ENCODE measurements at places on chromosomes 16 and 17. TPM values are rescaled to one million over a fixed set of nuclear protein-coding genes. Genes with fewer than 3 reads are reported as not detected.

Gene DHRS7C
- total RNA-seq: not detected

Gene LITAFD
- total RNA-seq: not detected

Gene NEUROD2
- total RNA-seq: not detected

Gene CCL8
- total RNA-seq: not detected

Gene TMIGD1
- not detected for total RNA-seq

Gene TEKT1
- total RNA-seq: not detected

- DNase-seq: no peak
Measured at GRCh38 chr17:58410714-58411407, 6.5 kb downstream of the RNF43 start.

- no peak for DNase-seq
Measured at GRCh38 chr17:83195330-83196023, 116.1 kb downstream of the METRNL start.

DNA sequence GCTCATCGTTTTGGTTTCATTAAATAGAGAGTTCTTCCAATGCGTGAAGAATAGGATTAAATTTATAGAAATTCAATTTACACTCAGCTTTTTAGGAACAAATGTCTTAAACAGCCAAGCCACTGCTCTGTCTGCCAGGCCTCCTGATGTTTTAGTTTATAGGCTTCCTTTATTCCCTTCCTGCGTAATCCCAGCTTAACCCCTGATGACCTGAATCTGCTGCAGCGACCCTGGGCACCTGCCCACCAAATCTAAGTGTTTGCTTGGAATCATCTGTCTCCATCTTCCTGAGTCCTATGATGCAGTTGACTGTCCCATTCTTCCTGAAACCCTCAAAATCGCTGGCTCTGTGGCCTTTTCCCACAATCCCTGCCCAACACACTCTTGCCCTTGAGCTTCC is 179.9 kb downstream of the GSG1L start:
- no peak for DNase-seq

- DNase-seq: no peak
Measured at GRCh38 chr17:28875848-28876550, 21.2 kb downstream of the ERAL1 start.

DNA sequence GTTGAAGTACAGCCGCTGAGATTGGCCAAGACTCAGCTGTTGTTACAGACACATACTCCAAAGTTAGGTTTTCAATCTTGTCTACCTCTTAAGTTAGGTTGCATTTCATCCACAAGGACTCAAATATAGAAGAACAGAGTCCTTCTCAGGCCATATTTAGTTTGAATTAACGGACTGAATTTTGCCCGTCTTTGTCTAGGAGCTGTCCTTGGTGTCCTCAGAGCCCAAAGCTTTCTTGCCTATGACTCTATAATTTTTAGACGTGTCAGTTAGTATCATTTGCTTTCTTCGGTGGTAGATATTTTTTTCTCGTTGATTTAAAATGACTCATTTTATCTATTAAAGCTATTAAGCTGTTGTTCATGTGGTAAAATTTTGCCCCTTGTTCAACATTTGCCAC is 403.2 kb downstream of the HS3ST3B1 start:
- DNase-seq: no peak

DNA sequence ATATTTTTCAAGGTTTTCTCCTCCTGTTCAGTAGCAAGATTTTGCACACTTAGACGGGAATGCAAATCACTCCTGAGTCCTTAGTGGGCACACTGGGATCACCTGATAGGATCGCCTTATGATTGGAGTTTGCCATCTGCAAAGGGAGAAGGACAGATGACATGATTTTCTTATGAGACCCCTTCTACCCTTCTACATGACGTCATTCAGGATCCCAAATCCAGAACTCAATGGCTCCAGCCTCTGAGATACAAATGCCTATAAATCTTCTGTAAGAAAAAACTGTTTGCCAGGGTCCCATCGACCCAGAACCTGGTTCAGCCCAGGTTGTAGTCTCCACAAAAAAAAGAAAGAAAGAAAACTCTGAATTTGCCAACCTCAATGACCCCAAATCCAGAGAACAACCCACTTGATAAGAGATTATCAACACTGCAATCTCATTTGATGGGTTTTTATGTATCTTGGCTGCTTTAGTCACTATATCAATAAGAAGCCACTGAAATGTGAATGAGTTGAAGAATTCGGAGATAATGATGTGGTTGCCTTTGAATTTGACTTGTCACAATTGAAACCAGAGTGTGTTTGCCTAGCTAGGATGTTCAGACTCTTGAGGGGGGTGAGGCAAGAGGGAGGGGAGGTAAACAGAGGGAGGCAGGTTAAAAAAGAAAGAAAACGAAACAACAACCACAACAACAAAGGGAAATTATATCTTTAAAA is 6.7 kb downstream of the ZNF423 start:
- DNase-seq: no peak

DNA sequence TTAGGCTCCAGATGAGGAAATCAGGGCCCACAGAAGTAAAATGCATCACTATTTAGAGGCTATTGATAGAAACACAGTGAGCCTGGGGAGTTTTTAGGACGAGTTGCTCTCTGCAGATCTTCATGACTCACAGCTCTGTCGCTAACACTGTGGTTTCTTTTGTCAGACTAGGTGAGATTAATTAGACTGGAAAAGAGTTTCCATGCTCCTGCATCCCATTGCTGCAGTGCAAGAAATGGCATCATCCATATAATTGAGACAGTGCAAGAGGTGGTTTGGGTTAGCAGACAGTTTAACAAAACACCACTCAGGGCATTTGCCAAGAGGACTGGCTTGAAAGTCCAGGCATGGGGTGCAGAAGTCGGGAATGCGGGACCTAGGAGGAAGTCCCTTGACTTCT is 198.8 kb upstream of the CACNG5 start:
- DNase-seq: peak; percentile 87

GRCh38 chr16:31874366-31875111 is 932 bp downstream of the ZNF267 start:
- DNase-seq: peak; percentile 55

DNA sequence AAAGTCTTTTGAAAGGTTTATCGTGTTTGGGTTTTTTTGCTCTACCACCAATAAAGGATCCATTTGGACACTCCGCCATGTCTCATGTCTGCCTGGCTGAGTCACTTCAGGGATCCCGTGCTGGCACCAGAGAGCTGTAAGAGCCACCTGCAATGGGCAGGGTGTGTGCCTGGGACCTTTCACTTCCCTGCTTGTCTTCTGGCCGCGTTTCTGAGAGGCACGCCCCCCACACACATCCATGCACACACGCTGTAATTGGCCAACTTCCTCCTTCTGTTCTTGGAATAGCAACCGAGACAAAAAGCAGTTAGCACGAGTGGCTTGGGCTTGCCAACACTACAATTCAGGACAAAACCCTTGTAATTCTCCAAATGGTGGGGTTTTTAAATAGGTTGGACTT is 9.8 kb upstream of the SOST start:
- no peak for DNase-seq

DNA sequence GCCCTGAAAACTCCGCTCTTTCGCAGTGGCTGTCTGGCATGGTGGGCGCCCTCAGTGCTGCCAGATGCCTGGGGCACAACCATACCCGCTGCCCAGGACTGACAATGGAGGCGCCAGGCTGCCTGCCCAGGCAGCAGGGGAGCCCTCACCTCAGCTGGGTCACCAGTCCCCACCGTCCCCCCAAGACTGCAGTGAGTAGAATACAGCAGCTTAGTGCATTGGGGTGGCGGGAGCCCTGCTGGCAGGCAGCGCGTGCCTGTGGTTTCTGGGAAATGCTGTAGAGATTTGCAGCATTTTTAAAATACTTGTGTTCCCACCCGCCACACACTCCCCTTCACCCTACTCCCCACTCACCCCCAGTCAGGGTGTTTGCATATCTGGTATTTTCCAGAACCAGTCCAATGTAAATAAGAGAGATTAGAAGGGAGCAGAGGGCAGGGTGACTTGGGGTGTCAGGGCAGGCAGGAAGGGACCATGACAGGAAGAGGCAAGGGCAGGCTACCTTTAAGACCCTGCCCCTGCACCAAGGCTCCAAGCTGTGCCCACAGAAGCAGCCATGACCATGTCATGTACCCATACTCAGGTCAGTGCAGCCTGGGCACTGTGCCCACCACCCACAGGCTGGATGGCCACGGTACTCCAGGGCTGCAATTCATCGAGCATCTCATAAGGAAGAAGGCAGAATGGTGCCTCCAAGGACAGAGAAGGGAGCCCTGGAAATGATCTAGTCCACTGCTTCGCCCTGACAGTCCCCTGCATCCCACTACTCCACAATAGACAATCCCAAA is 21.5 kb downstream of the MYO18A start:
- DNase-seq: peak; percentile 74

GRCh38 chr16:54397838-54398237 is 111.3 kb upstream of the IRX3 start:
- DNase-seq: no peak

DNA sequence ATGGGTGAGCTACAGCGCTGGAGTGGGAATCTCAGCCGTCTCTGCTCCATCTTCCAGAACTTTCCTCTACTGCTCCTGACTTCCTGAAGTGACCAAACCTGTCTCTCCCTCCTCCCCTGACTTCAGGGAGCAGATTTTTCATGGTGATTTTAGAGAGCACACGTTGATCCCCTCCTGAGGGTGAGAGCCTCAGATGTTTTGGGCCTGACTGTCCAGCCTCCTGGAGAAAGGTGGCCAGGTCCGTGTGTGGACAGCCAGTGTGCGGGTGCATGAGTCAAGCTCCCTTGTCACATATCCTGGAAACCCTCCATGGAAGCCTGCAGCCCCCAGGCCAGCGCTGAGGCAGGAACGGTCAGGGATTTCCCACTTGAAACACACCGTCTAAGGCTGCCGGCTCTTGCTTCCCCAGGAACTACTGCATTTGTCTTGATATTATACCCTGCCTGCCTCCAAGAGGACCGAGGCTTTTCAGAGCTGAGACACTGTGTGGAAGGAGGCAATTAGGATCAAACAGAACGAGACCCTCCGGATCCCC is 143.1 kb downstream of the CMIP start:
- DNase-seq: no peak

- no peak for DNase-seq
Measured at GRCh38 chr17:44310609-44311376, 2.4 kb downstream of the RUNDC3A start.

DNA sequence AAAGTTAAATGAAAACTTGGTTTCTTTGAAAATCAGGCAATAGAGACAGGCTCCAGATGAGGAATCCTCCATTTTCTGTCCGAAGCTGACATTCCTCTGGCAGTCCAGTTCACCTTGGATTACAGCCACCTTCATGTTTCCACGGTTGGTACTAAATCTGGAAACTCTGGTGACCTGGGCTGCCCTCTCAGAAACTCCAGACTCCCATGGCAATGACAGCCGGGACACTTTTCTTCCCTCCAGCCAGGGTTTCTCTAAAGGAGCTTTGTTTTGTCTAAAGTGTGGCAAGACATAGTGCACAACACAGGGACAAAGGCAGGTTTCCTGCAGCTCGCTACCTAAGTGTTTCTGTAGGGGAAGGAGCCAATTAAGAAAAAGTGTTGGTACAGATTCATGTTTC is 36.0 kb downstream of the CLUAP1 start:
- DNase-seq: peak; percentile 2

GRCh38 chr16:49617016-49617629 is 238.8 kb downstream of the ZNF423 start:
- DNase-seq: no peak

Measured in IMR-90 (cell line).